ENCODE measurements at places on chromosomes 13 and 19.

DNA sequence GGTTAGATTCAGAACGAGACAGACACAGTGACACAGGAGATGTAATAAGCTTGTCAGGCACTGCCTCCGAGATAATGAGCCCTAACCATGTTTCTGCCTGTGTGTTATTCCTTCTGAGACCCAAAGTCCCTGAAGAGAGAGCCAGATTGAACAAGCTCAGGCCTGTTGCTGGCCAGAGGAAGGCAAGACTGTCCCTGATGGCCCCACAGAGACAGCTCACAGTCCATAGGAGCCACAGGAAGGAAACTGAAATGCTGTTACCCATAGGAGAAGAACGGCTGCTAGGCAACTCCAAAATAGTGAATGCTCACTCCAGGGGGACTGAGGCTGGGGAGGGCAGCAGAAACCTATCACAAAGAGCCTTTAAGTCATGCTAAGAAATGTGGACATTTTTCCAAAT, 31.8 kb upstream of the RFXAP start:
- DNase-seq = no peak

DNA sequence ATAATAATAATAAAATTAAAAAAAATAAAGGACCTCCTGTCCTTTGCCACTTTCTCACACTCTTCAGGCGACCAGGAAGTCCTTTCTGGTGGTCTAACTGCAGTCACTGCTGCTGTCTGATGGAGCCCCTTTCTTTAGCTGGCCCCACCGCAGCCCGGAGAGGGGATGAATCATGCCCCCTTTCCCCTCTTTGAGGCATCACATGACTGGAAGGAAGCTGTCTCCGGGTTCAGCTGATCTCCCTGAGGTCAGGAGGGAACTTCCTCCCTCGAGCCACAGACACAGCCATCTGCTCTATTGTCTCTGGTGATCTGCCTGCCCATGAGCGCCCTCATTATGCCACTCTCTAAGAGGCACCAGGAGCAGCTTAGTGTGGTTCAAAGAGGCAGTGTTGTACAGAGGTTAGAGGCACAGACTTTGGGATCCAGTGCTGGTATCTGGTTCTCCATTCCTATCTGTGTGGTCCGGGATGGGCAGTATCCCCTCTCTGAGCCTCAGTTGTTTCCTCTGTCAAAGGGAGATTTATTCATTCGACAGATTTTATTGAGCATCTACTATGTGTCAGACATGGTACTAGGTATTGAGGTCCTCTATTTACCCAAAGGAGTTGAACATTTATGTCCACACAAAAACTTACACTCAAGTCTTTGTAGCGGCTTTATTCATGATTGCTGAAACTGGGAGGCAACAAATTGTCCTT, 30.0 kb downstream of the VAV1 start:
- peak; percentile 28 for DNase-seq

- DNase-seq = no peak
These were observed 253.0 kb downstream of the PCDH9 start for GRCh38 chr13:66977161-66977560.

DNA sequence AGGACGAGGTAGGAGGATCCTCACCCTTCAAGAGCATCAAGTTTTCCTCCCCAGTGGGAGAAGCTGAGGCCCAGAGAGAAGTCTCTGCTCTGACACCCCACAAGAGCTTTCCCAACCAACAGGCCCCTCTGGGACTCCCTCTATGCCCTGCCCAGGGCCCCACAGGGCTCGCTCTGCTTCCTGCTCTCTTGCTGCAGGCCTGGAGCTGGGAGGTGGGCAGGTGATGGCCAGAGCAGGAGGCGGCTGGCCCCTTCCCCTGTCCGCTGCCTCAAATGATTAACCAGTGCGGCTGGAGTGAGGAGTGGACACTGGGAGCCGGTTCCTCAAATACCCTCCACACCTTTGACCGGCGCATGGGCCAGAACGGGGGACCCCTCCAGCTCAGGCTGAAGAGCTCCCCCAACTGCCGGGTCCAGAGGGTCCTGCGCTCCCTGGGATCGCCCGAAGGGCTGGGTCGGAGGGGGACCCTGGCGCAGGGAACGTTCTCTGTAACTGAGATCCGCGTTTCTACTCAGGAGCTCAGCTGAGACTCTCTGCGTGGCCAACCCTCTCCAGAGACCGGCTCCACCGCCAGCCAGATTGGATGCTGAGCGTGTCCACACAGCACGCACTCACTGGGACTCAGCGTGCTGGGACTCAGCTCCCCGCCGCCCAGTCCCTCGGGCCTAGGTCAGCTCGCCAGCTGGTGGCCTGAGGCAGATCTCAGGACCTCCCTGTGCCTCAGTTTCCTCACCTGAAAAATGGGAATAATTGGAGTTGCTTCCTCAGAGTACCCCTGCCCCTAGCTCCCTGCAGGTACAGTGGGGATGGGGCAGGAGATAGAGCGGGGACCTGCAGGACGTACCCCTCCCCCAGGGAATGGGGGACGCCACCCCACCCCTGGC, 6.7 kb upstream of the ONECUT3 start:
- DNase-seq = no peak

DNA sequence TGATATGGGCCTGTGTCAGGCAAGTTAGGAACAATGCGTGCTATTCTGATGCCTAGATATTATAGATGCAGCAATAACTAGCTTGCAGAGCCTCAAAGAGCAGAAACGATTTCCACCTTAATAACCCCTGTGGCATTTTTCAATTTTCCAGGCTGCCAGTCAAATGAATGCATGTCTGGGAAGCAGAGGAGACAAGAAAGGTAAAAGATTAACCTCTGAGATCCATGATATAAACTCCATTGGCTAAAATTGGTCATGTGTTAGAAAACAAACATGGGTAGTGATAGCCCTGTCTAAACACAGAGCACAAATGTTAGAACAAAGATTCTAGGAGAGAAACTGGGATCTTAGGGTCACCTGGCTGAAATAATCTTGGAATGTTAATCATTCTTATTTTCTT, 811.1 kb downstream of the DIAPH3 start:
- DNase-seq = no peak

DNA sequence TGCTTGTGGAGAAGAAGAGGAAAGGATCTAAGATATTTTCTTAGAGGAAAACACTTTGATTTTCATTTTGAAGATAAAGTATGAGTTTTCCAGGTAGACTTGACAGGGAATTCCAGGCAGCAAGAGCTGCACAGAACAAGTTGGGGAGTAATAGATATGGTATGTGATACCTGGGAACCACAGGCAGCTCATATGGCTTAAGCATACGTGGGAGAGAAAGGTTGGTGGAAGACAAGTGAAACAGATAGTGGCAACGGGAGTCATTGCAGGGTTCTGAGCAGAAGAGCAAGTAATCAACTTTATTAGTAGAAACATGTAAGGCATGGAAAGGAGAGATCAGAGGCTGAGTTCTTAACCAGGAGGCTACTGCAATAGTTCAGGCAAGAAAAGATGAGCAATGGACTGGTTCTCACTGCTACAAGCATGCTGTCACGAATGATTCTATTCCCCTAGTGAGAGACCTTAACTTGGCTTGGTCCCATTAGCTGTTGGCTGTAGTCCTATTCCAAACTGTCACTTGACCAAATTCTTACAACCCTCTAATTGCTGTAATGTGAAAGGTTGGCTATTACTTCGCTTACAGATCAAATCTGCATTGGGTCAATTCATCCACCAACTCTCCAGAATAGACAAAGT, 217.9 kb downstream of the VWA8 start:
- no peak for DNase-seq

- DNase-seq = no peak
These were observed 12.8 kb downstream of the TMEM255B start for GRCh38 chr13:113771709-113772331.

DNA sequence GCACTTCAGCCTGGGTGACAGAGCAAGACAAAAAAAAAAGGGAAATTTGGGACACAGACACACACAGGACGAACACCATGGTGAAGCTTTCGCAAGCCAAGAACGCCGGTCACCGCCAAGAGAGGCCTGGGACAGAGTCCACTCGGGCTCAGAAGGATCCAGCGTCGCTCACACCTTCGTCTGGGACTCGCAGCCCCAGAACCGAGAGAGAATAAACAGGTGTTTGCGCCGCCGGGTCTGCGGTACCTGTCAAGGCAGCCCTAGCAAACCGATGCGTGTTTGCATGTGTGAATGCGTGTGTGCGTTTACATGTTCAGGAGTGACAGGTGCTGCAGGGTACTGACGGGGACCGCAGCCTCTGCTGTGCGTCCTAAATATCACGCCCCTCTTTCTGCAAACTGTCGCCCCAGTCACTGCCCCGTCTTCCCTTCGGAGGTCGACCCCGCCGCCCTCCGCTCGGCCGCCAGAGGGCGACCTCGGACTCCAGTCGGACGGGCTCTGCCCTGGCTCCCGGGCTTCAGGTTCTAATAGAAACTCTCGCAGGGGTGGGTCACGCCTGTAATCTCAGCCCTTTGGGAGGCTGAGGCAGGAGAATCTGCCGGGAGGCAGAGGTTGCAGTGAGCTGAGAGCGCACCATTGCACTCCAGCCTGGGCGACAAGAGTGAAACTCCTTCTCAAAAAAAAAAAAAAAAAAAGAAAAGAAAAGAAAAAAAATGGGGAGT, 11.8 kb upstream of the CSNK1G2 start:
- peak; percentile 90 for DNase-seq

DNA sequence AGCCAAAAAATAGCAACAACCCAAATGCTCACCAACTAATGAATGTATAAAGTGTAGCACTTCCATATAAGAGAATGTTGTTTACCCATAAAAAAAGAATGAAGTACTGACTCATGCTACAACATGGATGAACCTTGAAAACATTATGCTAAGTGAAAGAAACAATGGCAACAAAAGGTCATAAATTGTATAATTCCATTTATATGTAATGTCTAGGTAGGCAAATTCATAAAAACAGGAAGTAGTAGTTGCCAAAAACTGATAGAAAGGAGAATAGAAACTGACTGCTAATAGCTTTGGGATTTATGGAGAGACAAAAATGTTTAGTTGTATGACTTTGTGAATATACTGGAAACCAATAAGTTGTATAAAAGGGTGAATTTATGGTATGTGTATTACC, 21.6 kb downstream of the MYCBP2 start:
- DNase-seq = no peak

DNA sequence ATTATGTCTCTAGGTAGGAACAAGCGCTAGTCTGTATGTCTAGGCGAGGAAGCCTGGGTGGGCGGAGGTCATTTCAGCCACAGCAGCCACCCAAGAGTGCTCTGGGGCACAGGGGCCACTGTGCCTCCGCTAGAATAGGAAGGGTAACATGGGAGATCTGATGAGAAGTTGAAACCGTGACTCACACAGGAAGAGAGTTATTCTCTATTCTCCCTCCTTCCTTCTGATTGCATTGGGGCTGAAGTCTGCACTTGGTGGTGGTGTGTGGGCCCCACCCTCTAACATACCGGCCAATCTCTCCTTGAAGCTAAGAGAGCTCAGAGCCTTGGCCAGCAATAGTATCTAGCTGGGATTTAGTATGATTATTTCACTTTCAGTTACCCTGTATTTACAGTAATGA, 20.3 kb upstream of the GGACT start:
- no peak for DNase-seq

DNA sequence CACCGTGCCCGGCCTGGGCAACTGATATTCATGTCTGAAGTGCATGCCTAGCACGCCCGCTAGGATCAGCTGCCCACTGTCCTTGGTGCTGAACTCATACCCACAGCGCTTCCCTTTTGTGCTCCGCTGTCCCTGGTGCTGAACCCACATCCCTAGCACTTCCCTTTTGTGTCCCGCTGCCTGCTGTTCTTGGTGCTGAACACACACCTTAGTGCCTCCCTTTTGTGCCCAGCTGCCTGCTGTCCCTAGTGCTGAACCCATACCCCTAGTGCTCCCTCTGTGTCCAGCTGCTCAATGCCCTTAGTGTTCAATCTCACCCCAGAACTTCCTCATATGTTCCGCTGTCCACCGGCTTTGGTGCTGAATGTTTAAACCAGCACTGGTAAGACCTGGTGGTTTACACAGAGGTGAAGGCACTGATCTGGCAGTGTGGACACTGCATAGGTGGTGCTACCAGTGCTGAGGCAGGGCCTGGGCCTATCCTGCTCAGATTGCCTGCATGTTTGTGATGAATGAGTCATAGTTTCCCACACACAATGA, 26.3 kb upstream of the SIGLEC11 start:
- DNase-seq = peak; percentile 90

- no peak for DNase-seq
These were observed 34.1 kb downstream of the PSG5 start for GRCh38 chr19:43152214-43152613.

- DNase-seq = peak; percentile 87
These were observed 33.0 kb downstream of the DEDD2 start for GRCh38 chr19:42184401-42184861.

Data from ascending aorta (tissue), 2 donors.